Occipital lobe (tissue), 3 donors: ENCODE measurements at places on chromosomes 7 and 10. TPM values are rescaled to one million over a fixed set of nuclear protein-coding genes. Genes with fewer than 3 reads are reported as not detected.
A peak's percentile ranks its signal among the peaks of the same experiment; 100 is the strongest.

DNA sequence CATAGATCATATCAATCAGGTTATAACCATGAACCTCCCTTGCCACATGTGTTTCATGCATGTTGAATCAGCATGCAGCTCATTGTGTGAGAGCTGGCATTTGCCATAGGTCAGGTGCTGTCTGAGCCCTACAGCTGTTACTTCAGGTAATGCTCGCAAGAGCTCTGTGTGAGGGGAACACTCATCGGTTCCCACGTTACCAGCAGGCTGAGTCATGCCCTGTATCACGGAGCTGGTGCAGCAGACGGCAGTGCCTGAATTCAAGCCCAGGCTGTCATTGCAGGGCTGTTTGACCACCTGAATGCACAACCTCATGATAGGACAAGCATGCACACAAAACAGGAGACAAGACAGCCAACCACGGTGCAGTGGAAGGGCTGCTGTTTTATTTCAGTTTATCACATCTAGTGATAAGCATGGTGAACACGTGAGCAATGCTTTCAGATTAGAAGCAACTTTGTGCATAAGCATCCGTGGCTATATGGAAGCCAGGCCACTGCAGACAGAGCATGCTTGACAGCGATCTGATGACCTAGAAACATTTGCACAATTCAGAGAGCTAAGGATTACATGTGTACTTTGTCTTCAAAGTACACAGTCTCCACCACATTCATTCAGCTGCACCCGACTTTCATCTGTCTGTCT lies 56.4 kb upstream of the PFKP start:
- DNase-seq: no peak

GRCh38 chr10:102342958-102343357 lies 52.5 kb upstream of the NFKB2 start:
- DNase-seq: no peak

- DNase-seq: peak; percentile 18
These were observed 55.2 kb downstream of the CDK6 start for GRCh38 chr7:92781117-92781720.

ZMIZ1 gene
- total RNA-seq: 29.5 TPM

- DNase-seq: no peak
These were observed 179.2 kb upstream of the AUTS2 start for GRCh38 chr7:69418869-69419670.

CRYGN gene
- not detected for total RNA-seq

CYP3A7 gene
- not detected for total RNA-seq

SFTPA2 gene
- total RNA-seq: not detected

- DNase-seq: no peak
These were observed 398.8 kb downstream of the TFEC start for GRCh38 chr7:115631782-115632181.

- no peak for DNase-seq
These were observed 14.0 kb downstream of the NACAD start for GRCh38 chr7:45074528-45075354.
